NCI-H1092 treated with DMSO at 0.1 percent for 48 hours (cell line): ENCODE measurements at places on chromosomes 3 and 15.

GRCh38 chr3:147412917-147413685, 3.9 kb downstream of the ZIC1 start:
- DNase-seq, result no peak

DNA sequence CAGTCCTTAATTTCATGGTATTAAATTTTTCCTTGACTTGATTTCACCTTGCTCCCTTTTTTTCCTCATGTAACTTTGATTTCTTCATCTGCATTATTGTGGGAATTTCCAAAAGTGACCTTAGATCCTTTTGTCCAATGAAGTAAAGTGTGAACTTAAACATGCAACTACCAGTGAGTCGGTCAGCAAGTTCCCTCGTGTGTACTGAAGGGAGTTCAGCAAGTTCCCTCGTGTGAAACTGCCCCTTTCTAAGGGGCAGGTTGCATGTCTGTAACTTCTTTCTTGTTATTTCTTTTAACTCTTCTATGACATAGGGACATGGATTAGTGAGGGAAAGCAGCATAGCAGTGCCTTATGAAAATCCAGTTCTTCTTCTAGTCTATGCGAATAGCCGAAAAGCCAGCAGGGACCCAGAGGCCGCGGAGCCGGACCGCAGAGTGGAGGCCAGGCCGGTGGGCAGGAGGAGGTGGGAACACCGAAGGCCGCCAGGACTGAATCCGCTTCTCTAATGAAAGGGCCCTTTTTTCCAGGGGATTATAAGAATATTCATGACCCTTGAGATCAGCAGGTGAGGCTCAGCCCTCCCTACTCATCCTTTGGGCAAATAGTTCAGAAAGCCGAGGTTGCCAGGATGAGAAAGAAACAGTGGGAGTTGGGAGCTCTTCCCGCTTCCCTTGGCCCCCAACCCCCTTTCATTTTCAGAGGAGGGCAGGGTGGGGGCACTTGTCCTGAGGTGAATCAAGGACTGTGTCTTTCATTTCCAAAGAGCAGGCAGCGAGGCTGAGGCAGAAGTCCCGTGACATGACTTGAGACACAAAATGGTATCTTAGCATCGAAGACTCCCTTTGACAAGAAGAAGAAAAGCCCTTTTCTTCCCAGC, 117.5 kb downstream of the OPA1 start:
- no peak for DNase-seq

- no peak for DNase-seq
Measured at GRCh38 chr15:95132774-95133173, 901.4 kb downstream of the MCTP2 start.

- no peak for DNase-seq
Measured at GRCh38 chr3:137246491-137246890, 288.7 kb downstream of the IL20RB start.

DNA sequence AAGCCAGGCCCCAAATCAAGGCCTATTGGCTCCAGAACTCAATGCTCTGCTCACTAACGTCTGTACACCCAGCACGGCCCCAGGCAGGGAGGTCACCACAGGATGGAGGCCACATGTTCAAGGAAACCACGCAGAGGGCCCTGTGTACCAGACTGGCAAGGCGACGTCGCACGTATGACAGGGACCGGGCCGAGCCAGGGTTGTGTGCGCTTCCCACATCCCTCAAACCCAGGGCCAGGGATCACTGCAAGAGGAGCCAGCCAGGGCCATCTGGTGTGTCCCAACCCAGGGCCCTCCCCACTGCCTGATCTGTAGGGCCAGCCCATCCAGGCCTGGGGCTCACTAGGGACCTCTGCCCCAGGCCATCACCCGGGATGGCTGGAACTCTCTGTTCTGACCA, 62.0 kb downstream of the ZNF445 start:
- no peak for DNase-seq

DNA sequence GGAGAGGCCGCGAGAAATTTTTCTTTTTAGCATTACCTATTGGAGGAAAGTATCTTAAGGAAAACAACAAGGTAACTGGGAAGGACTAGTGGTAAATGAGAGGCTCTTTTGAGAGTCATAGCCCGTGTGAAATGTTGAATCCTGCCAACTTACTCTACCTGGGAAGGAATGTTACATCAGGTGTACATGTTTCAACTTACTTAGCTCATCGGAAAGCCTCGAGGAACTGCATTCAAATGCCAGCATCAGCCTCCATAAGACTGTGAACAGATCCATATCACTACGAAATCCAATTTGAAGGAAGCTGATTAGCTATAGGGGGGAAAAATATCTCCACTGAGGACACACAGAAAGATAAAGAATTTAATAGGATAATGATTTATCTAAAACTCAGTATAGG, 72.3 kb upstream of the PDZRN3 start:
- no peak for DNase-seq

- DNase-seq, result no peak
Measured at GRCh38 chr3:34038131-34038530, 239.7 kb downstream of the PDCD6IP start.

- DNase-seq, result no peak
Measured at GRCh38 chr15:62711691-62712454, 330.7 kb upstream of the TPM1 start.

- DNase-seq, result no peak
Measured at GRCh38 chr15:100133001-100133400, 208.8 kb downstream of the ADAMTS17 start.

GRCh38 chr15:81095690-81096365, 38.2 kb upstream of the CFAP161 start:
- DNase-seq, result no peak

GRCh38 chr3:126541628-126542339, 16.9 kb downstream of the C3orf22 start:
- no peak for DNase-seq

GRCh38 chr3:9111417-9111816, 138.0 kb downstream of the SRGAP3 start:
- DNase-seq, result no peak

DNA sequence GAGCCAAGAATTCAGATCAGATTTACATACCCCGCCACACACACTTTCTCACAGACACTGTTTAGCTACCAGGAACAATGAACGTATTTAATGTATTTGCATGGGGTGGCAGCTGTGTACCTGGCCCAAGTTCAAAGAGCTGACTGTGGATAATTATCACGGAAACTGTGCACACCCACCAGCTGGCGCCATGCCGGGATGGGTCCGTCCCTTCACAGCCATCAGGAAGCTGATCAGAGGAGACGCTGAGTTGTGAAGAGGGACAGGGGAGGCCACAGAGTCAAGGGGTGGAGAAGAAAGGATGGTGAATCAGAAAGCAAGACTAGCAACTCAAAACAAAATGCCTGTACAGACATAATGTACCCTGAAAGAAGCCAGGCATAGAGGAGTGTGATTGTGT, 13.1 kb upstream of the PLA2G4D start:
- DNase-seq, result peak; percentile 39

DNA sequence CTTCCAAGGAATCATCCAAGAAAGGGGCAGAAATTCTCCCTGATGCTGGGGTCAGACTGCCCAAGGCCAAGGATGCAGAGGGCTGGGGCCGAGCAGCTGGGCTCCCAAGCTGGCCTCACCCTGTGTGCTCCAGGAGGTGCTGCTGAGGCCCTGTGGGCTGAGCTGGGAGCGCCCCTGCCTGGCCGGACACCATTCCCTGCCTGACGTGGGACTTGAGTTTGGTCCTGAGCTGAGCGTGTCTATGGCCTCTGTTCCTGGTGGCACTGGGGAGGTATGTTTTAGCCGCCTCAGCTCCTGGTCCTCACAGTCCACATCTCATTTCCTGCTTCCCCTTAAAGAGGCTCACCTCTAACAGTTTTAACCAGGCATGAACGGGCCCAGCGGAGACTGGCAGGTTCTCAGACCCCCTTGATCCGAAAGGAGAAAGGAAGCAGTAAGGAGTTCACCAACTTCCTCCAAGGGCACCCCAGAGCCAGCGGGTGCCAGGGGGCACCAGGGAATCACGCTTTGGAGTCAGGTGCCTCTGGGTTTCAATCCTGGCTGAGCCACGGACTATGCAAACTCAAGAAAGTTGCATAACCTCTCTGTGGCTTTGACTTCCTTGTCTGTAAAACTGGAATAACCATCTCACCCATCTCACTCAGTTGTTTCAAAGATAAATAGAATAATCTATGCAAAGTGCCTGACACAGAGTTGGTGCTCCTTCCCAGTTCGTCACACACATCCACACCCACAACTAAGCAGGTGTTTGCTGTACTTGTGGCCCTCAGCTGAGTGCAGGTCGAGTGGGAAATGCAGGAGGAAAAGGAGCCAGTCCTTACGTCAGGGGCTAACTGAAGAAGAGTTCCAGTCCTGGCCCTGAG, 48.6 kb downstream of the SLC12A8 start:
- DNase-seq, result no peak

DNA sequence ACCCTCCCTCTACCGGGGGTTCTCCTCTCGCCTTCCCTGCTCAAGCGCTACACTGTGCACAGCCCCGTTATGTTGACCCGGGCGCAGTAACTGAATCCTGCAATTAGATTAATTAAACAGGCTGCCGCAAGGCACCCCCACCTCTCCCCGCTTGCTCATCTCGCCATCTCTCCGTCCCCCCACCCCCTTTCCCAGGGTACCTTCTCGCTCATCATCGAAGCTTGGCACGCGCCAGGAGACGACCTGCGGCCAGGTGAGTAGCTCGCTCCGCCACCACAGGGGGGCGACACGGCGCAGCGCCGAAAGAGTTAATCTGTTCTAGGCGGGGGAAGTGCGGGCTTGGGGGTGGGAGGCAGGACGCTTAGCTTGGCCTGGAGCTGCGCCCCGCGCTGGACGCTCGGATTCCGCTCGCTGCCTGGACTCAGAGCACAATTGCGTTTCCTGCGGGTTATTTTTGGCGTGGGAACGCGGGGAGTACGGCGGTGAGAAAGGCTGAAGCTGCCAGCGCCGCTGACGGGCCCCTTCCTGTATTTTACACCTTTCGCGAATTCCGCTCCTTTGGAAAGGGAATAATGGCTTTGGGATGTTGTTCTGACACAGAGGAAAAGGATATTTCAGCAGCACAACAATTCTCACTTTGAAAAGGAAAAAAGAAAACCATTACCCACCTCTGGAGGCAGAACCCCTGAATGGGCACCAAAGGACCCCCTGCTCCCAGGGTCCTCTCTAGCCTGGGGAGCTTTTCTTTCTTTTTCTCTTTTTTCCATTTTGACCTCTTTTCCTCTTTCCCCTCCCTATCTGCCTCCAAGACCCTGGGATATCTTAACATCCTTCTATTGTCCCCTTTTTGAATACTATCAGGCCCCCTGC, 1.5 kb downstream of the DLL4 start:
- peak; percentile 35 for DNase-seq

GRCh38 chr3:131417751-131418150, 36.2 kb downstream of the NUDT16 start:
- DNase-seq, result no peak

GRCh38 chr3:118884748-118885206, 149.9 kb downstream of the IGSF11 start:
- peak; percentile 77 for DNase-seq

DNA sequence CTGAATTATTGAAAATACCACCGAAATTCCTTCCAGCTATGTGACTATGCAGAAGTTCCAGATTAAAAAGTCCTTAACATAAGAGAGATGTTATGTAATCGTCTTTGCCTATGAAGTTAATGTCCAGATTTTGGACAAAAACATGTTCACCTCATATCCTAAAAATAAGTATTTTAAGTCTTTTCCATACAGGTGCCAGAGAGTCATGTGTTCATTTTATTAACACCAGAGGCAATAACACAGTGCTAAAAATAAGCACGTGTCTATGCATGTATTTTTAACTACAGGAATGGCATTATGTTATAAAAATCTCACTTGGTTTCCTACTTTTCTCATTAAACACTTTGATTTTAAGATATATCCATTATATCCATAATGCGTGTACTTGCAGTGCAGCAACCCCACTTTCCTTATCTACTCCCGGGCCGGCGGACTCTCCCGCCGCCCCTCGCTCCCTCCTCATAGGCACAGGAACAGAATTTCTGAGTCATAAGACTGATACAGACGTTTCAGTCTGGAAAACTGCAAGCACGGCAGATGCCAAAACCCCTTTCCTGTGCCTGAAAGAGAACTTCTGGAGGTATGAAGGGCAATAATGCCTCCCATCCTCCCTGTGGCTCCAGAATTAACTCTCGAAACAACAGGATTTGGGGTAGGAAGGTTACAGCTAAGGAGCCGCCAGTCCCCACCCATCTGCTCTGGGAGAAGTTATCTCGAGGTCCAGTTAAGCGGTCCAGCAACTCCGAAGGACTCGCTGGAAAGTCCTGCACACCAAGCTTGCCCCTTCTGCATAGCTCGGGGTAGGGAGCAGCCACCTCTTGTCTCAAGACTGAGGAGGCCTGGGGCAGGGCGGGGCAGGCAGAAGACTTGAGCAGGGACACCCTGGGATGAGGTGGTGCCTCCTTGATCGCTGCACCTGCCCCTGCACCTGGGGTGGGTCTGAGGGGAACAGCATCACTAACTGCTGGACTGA, 22.3 kb upstream of the PSTPIP1 start:
- no peak for DNase-seq

GRCh38 chr3:109241459-109242186, 74.7 kb downstream of the DPPA2 start:
- DNase-seq, result no peak

- no peak for DNase-seq
Measured at GRCh38 chr3:51340013-51340829, 44.9 kb upstream of the MANF start.

DNA sequence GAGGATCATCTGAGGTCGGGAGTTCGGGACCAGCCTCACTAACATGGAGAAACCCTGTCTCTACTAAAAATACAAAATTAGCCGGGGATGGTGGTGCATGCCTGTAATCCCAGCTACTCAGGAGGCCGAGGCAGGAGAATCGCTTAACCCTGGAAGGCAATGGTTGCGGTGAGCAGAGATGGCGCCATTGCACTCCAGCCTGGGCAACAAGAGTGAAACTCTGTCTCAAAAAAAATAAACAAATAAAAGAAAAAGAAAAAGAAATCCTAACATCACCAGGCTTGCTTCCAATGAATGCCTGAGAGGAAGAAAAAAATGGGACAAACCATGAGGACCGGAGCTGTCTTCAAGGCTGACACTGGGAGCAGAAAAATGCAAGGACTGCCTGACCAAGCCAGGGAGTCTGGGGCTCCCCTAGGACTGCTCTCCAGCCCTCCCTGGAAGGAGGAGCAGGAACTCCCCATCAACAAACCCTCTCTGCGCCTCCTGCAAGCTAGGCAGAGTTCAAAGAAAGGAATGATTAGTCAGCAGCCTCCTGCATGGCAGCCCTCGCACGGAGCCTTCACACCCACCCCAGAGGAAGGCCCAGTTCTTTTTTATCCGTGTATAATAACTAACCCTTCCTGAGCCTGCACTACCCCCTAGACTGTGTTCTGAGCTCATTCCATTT, 55.4 kb downstream of the NUP210 start:
- DNase-seq, result no peak

DNA sequence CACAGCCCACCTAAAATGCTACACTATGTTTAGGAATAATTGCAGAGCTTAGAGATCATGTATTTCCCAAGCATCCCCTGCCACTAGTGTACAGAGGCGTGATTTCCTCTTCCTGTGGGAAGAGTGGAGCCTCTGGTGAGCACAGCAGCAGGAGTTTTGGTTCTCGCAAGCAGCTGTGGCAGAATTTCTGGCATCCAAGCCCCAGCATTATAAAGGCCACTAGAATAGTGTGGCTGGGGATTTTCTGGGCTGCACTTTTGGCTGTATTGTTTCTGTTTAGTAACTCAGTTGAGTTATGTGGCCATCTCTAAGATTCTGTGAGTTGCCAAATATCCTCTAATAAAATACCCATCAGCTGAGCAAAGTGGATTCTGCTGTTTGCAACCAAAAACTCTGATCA, 64.7 kb downstream of the GPR176 start:
- no peak for DNase-seq
